ENCODE measurements at places on chromosomes 3 and 15.

- DNase-seq: no peak
These were observed 22.3 kb upstream of the PLXNA1 start for GRCh38 chr3:126960604-126960995.

- DNase-seq: no peak
These were observed 32.1 kb upstream of the DENND4A start for GRCh38 chr15:65824031-65824743.

DNA sequence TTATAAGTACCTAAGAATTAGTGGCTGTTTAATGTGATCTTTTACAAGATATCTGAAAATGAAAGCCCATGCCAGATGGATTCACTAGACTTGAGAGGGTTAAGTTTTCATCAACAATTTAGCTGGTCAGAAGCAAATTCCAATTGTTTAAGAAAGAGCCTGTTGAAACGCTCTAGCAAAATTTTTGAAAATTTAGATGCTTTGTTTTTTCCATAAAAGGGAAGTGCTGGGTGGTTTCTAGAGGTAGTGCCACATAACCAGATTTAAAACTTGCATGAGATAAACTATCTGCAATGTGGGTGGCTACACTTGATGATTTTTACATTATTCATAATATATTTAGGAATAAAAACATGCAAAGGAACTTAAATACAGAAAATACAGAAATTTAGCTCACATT, 48.5 kb upstream of the SKIL start:
- no peak for DNase-seq

DNA sequence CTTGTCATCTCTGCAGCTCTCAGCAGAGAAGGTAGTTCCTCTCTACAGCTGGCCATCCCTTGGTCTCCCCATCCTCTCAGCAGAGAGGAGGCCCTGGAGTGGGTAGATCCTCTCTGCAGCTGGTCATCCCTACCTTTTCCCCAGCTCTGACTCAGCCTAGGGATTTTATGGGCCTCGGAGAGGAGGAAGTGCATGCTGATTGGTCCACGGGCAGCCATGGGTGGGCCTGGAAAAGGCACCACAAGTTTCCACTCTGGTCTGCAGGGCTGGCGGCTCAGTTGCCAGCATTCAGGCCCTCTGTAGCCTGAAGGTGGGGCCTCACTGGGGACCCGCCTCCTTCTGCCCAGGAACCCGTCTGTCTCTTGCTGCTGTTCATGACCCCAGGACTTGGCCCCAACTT, 36.9 kb downstream of the NR1D2 start:
- no peak for DNase-seq

DNA sequence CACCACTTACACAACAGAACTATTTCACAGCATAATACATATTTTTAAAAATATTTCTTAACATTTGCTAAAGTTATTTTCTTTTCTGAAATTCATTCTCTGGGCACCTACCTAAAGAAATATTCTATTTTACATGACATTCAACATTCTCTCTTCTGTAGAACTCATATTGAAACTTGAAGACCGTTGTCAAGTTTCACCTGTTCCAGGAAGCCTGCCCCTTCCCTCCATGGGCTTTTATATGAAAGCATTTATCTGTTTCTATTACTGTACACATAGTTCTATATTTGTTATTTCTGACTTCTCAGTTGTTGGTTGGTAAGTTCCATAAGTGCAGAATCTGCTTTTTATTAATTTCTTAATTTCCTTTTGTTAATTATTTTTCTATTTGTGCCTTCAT, 204.3 kb upstream of the ALCAM start:
- DNase-seq: no peak

DNA sequence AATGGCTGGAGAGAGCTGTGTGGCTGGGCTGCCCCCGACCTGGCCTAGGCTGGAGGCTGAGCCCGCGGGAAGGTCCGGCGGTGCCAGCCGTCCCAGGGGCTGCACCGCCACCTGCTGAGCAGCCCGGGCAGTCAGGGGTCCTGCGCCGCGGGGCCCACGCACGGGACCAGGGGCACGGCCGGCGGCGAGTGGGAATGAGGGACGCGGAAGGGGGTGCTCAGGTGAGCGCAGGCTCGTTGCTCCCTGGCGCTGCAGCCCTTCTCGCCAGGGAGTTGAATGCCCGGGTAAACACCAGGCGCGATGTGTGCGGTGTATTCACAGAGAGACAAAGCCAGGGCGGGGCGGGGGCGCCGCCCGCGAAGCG, 666 bp upstream of the SEMA3F start:
- no peak for DNase-seq
